IMR-90 (cell line): ENCODE measurements at places on chromosomes 16 and 17. TPM values are rescaled to one million over a fixed set of nuclear protein-coding genes. Genes with fewer than 3 reads are reported as not detected.

GRCh38 chr16:74297145-74297665, 591 bp downstream of the PSMD7 start:
- DNase-seq: peak; percentile 19
- peak overlapping the region; percentile 94 for H3K27ac ChIP-seq
- no peaks in the 10 kb centered on the region for H3K27me3 ChIP-seq
- peaks cover 18% of the 10 kb centered on the region for H3K36me3 ChIP-seq

DNA sequence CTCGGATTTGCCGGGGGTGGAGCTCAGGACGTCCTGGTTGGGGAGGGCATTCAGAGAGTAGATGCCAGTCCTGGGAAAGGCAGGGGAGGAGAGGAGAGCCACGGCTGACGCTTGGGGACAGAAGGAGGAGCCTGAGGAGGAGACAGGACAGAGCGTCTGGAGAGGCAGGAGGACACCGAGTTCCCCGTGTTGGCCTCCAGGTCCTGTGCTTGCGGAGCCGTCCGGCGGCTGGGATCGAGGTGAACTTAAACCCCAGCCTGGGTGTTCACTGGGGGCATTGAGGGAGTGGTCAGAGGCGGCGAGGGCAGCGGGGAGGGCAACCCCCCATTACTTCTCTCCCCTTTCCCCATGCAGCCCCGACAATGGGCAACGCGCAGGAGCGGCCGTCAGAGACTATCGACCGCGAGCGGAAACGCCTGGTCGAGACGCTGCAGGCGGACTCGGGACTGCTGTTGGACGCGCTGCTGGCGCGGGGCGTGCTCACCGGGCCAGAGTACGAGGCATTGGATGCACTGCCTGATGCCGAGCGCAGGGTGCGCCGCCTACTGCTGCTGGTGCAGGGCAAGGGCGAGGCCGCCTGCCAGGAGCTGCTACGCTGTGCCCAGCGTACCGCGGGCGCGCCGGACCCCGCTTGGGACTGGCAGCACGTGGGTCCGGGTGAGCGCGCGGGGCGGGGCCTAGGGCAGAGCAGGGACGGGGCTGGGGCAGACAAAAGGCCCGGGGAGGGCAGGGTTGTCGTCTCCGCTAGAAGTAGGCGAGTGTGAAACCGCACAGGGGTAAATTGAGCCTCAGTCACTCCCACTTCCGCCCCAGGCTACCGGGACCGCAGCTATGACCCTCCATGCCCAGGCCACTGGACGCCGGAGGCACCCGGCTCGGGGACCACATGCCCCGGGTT, 3.7 kb downstream of the NOL3 start:
- peaks cover 35% of the 10 kb centered on the region for H3K4me1 ChIP-seq
- peak; percentile 76 for DNase-seq
- H3K27ac ChIP-seq: peak overlapping the region; percentile 36; the same call in 1 of the 2 replicates
- H3K4me3 ChIP-seq: peak overlapping the region; percentile 36

GRCh38 chr16:75203667-75204409, 3.1 kb downstream of the CTRB2 start:
- no peaks in the 10 kb centered on the region for H3K4me1 ChIP-seq
- no peak for DNase-seq

Gene ANKFN1
- total RNA-seq: under 0.01 TPM in 1 of 2 replicates, not detected in the other

- no peak overlapping the region for H3K27ac ChIP-seq
- no peak overlapping the region for H3K4me3 ChIP-seq
- DNase-seq: no peak
- H3K36me3 ChIP-seq: no peaks in the 10 kb centered on the region; the same call in 1 of the 2 replicates
- H3K4me1 ChIP-seq: no peaks in the 10 kb centered on the region
Measured at GRCh38 chr16:27781981-27782880, 232.3 kb downstream of the KATNIP start.

Gene TRIM25
- 25.5 and 28.9 TPM in 2 replicates for total RNA-seq

DNA sequence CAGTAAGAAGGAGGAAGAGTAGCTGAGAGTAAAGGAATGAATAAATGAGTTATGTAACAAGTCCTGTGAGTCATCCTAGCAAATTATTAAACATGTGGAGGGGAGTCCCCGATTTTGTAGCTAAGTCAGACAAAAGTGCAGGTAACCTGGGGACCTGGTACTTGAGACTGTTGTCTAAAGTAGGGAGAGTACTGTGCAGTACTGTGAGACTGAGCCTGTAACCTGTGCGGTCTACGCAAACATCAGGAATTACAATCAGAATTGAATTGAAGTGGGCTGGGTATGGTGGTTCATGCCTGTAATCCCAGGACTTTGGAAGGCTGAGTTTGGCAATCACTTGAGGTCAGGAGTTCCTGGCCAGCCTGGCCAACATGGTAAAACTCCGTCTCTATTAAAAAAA, 35.7 kb downstream of the IKZF3 start:
- no peak overlapping the region for H3K4me3 ChIP-seq
- no peak overlapping the region for H3K27ac ChIP-seq
- H3K27me3 ChIP-seq: peaks cover 18% of the 10 kb centered on the region
- no peaks in the 10 kb centered on the region for H3K36me3 ChIP-seq

- no peak overlapping the region for H3K27ac ChIP-seq
- no peaks in the 10 kb centered on the region for H3K4me1 ChIP-seq
- peaks cover 12% of the 10 kb centered on the region for H3K27me3 ChIP-seq
Measured at GRCh38 chr17:19876529-19877161, 8.9 kb upstream of the ULK2 start.

- H3K27me3 ChIP-seq: peaks cover 29% of the 10 kb centered on the region
- H3K4me1 ChIP-seq: no peaks in the 10 kb centered on the region
- no peak for DNase-seq
- no peak within 1 kb of the TSS for H3K4me3 ChIP-seq
- H3K36me3 ChIP-seq: no peaks in the 10 kb centered on the region
Measured at GRCh38 chr17:39962642-39963220, at the start of gene GSDMA. Gene GSDMA (plus strand): TSS chr17:39963004. CDS start chr17:39965688, 2,684 bp downstream.

DNA sequence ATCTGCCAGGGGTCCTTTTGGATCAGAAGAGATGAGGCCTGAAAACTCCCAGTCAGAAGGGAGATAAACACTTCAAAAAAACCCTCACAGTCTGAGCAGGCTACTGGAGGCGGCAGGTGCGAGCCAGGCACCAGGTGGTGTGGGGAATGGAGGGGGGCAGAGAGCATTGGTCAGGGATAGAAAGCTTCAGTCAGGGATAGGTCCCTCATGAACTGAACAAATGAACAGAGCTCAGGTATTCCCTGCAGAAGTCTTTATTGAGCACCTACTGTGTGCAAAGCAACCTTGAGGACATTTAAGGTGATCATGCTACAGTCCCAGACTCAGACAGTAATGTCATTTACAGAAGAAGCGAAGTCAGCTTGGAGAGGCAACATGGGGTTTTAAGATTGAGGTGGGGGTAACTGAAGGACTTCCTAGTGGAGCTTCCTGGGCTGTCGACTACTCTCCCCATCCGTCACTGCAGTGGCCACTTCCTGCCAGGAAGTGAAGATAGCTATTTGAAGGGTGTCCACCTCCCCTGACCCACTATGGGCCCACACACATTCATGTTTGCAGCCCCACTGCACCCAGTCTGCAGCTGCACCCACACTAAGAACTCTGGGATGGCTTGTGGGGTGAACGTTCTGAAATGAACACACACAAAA, 3.2 kb downstream of the KIFC3 start:
- no peak for DNase-seq
- H3K27me3 ChIP-seq: no peaks in the 10 kb centered on the region
- H3K36me3 ChIP-seq: peaks cover 31% of the 10 kb centered on the region
- H3K4me1 ChIP-seq: peaks cover 29% of the 10 kb centered on the region
- no peak overlapping the region for H3K27ac ChIP-seq
- H3K4me3 ChIP-seq: no peak overlapping the region

DNA sequence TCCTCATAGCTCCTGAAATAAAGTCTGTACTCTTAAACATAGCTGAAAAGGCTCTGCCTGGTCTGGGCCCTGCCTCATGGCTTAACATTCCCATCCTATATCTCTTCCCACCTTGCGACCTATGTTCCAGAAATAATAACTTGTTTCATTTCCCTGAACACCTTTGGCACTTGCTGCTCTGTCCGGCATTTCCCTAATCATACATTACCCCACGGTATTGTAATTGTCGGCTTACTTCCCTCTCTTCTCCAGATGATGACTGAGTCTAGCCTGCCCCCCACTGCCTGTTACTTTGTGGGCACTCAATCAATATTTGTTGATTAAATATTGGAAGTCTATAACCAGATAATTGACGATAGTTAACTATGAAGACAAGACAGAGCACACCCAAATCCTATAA, 23.3 kb upstream of the SUPT4H1 start:
- H3K36me3 ChIP-seq: no peaks in the 10 kb centered on the region
- no peaks in the 10 kb centered on the region for H3K4me1 ChIP-seq
- H3K27me3 ChIP-seq: peaks cover 18% of the 10 kb centered on the region
- H3K4me3 ChIP-seq: no peak overlapping the region
- no peak for DNase-seq
- H3K27ac ChIP-seq: no peak overlapping the region

DNA sequence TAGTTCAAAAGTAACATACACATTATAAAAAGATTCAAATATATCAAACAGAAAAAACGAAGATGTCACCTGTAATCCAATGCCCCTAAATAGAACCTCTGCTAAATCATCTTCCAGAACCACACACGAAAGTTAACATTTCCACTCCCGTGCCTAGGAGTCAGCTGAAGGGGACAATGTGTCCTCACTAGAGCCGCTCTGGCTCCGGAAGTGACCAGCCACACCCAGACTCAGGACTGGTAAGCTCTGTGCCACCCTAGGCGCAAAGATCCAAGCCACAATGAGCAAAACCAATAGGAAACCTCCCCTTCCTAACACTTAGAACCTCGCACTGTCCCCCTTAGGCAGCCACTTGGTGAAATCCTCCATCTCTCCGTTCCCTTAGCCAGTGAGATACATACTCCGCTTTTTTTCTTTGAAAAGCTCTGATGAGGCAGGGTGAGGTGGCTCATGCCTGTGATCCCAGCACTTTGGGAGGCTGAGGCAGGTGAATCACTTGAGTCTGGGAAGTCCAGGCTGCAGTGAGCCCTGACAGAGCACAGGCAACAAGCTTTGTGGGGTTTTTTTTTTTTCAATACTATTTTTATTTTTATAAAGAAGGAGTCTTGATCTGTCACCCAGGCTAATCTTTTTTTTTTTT, 11.8 kb downstream of the CTRB1 start:
- DNase-seq: peak; percentile 54
- peaks cover 7% of the 10 kb centered on the region for H3K4me1 ChIP-seq
- no peaks in the 10 kb centered on the region for H3K27me3 ChIP-seq

DNA sequence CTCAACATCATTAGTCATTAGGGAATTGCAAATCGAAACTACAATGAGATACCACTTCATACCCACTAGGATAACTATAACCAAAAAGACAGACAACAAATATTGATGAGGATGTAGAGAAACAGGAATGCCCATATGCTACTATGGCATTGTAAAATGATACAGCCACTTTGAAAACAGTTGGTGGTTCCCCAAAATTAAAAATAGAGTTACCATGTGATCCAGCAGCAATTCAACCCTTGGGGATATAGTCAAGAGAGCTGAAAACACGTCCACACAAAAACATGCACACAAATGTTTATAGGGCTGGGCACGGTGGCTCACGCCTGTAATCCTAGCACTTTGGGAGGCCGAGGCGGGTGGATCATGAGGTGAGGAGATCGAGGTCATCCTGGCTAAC, 10.0 kb upstream of the PECAM1 start:
- H3K27me3 ChIP-seq: peaks cover 1% of the 10 kb centered on the region; the same call in 1 of the 2 replicates
- no peak overlapping the region for H3K4me3 ChIP-seq
- no peaks in the 10 kb centered on the region for H3K4me1 ChIP-seq
- DNase-seq: no peak

GRCh38 chr17:50093807-50094206, 1.3 kb upstream of the PDK2 start:
- peaks cover 5% of the 10 kb centered on the region; the same call in 1 of the 2 replicates for H3K4me1 ChIP-seq
- DNase-seq: no peak
- no peaks in the 10 kb centered on the region for H3K27me3 ChIP-seq
- H3K27ac ChIP-seq: no peak overlapping the region
- H3K36me3 ChIP-seq: peaks cover 22% of the 10 kb centered on the region

GRCh38 chr17:59381716-59382570, 50.5 kb downstream of the YPEL2 start:
- H3K4me1 ChIP-seq: peaks cover 6% of the 10 kb centered on the region
- no peak overlapping the region for H3K4me3 ChIP-seq
- H3K27me3 ChIP-seq: no peaks in the 10 kb centered on the region
- no peak overlapping the region for H3K27ac ChIP-seq

DNA sequence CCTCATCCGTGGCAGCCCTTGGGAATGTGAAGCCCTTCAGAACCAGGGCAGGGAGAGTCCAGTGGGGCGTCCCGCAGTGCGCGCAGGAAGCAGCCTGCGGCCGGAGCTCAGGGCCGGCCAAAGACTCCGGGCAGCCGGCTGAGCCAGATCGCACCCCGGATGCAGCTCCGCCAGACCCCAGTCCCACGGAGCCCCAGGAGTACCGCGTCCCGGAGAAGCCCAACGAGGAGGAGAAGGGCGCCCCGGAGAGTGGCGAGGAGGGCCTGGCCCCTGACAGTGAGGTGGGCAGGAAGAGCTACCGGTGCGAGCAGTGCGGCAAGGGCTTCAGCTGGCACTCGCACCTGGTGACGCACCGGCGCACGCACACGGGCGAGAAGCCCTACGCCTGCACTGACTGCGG, 6.9 kb downstream of the ZNF205 start:
- H3K4me1 ChIP-seq: peaks cover 3% of the 10 kb centered on the region; the same call in 1 of the 2 replicates
- H3K27ac ChIP-seq: no peak overlapping the region
- no peak overlapping the region for H3K4me3 ChIP-seq
- DNase-seq: no peak
- no peaks in the 10 kb centered on the region for H3K27me3 ChIP-seq
- peaks cover 46% of the 10 kb centered on the region for H3K36me3 ChIP-seq

DNA sequence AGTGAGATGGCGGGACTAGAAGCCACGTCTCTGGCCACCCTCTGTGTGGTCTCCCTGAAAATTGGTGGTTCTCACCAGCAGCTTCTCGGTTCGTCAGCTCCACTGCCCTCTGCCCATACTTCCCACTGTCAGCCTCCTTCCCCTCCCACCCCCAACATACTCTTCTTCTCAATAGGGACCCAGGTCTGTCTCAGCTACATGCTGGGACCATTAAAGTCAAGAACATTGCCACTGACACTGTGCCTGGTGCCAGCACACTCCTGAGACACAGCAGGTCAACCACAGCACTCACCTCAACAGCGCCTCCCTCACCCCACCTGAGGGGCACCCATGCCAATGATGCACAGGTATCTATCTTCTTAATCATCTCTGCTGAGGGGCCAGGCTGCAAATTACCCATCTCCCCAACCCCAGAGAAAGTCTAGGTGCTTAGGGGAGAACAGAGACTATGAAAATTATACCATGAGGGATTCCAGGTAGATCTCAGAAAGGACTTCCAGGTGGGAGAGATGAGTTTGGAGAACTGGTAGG, 1.3 kb downstream of the PLXDC1 start:
- no peaks in the 10 kb centered on the region; the same call in 1 of the 2 replicates for H3K4me1 ChIP-seq
- peaks cover 20% of the 10 kb centered on the region for H3K27me3 ChIP-seq
- no peak overlapping the region for H3K27ac ChIP-seq
- H3K36me3 ChIP-seq: no peaks in the 10 kb centered on the region
- H3K4me3 ChIP-seq: no peak overlapping the region

DNA sequence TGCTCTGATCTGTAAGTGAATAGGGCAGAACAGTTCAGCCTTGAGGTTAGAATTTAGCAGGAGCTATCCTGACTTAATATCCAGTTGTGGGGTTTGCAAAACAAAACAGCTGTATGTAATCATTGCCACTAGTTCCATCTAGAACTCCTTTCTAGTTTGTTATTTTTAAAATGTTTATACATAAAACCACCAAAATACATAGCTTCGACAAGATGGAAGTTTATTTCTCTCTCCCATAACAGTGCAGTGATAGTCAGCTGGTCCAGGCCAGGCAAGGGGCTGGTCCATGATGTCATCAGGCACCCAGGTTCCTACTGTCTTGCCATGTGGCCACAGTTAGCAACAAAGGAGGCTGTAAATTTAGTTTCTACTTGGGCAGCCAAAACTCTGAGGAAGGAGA, 10.5 kb upstream of the PLK1 start:
- no peak overlapping the region for H3K4me3 ChIP-seq
- peaks cover 29% of the 10 kb centered on the region for H3K4me1 ChIP-seq
- peak; percentile 91 for DNase-seq
- peaks cover 40% of the 10 kb centered on the region for H3K36me3 ChIP-seq
- peak overlapping the region; percentile 89; the same call in 1 of the 2 replicates for H3K27ac ChIP-seq
- no peaks in the 10 kb centered on the region for H3K27me3 ChIP-seq
